ENCODE measurements at places on chromosomes 2 and 18. TPM values are rescaled to one million over a fixed set of nuclear protein-coding genes. Genes with fewer than 3 reads are reported as not detected.

The COL4A4 gene
- total RNA-seq: 0.14 TPM

The ASB18 gene
- total RNA-seq: not detected

- DNase-seq: no peak
Observed at GRCh38 chr2:219286436-219287115, 7.4 kb downstream of the DNAJB2 start.

DNA sequence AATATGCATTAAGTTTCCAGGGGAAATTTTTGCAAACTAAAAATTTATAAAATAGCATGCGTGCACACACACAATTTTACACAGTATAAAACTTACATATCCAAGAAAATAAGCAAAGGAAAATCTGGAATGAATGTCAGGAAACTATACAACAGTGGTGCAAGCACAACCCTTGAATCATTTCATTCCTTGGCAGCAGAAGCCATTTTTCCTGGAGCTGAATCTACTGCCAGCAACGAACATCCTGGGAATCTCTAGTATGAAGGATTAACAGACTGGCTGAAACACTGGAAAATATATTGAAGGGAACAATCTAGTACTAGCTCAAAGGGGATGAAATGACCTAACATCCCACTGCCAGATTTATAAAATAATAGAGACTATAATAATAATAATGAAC is 235.3 kb downstream of the DYM start:
- no peak for DNase-seq

- DNase-seq: no peak
Observed at GRCh38 chr2:29022679-29023078, 41.6 kb downstream of the TOGARAM2 start.

GRCh38 chr2:128329607-128330006 is 10.9 kb upstream of the HS6ST1 start:
- no peak for DNase-seq

GRCh38 chr2:96345438-96345837 is 9.9 kb downstream of the NCAPH start:
- no peak for DNase-seq

Measured in activated T-cell treated with anti-CD3 and anti-CD28 coated beads, Interleukin-2, amount 50 U/mL, for 4 hours (primary cell).